ENCODE measurements at places on chromosomes 1 and 21.

DNA sequence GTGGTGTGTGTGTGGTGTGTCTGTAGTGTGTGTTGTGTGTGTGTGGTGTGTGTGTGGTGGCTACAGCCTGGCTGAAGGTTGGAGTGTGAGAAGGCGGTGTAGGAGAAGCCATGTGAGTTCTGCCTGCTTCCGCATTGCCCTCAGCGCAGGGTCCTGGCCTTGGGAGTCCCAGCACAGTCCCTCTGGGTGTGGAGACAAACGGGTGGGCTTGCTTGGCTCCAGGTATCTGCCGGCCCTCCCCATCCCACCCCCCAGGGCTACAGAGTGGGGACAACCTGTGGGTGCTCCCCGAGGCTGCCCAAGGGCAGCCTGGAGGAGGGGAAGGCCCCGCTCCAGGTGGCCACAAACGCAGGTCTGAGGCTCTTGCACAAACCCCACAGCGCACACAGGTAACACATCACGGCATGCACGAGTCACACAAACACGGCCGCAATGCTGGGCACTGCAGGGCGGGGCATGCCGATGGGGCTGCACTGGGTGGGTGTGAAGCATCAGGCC lies 31.7 kb upstream of the ADARB1 start:
- no peak overlapping the region for H3K27ac ChIP-seq
- DNase-seq, result peak; percentile 72
- no peaks in the 10 kb centered on the region for H3K27me3 ChIP-seq
- H3K4me3 ChIP-seq, result no peak overlapping the region

DNA sequence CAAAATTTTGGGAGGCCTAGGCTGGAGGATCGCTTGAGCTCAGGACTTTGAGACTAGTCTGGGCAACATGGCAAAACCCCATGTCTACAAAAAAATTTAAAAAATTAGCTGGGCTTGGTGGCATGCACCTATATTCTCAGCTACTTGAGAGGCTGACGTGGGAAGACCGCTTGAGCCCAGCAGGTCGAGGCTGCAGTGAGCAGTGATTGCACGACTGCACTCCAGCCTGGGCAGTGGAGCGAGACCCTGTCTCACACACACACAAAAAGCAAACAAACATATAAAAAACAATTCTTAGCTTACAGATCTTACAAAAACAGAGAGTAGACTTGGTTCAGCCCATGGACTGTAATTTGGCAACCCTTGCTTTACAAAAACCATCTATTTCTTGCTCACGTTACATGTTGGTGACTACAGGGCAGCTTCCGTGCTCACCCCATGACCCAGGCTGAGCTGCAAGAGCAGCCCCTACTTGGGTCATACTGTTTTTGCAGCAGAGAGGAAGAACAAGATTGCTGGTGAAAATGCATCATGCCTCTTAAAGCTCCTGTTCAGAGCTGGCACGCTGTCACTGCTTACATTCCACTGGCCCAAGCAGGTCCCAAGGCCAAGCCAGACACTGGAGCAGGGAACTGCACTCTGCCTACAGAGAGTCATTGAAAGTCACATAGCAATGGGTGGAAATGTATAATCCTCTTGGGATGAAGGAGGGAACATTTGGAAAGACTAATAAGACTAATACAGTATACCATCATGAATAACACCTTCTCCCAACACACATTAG lies 13.4 kb upstream of the ZBTB8A start:
- no peak overlapping the region for H3K27ac ChIP-seq
- H3K36me3 ChIP-seq, result no peaks in the 10 kb centered on the region
- H3K27me3 ChIP-seq, result no peaks in the 10 kb centered on the region
- H3K4me3 ChIP-seq, result no peak overlapping the region
- no peaks in the 10 kb centered on the region for H3K4me1 ChIP-seq

DNA sequence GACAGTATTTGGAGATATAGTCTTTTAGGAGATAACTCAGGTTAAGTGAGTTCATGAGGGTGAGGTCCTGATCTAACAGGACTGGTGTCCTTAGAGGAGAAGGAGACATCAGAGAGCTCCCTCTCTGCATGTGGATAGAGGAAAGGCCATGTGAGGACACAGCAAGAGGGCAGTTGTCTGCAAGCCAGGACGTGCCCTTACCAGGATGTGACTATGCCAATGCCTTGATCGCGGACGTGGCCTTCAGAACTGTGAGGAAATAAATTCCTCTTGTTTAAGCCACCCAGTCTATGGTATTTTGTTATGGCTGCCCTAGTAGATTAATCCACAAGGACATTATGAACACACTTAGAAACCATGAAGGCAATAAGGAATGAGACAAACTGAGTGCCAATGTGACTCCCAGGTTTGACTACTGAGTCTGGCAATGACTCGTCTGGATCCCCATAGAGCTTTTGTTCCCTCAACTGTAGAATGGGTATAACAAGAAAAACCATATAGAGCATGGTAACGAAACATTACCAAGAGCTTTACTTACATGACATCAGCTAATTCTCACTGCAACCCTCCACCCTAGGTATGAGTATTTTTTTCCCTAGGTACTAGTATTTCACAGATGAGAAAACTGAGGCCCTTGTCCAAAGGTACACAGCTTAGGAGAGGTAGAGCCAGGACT lies 6.5 kb downstream of the URB1 start:
- peaks cover 5% of the 10 kb centered on the region for H3K36me3 ChIP-seq
- peak; percentile 78 for DNase-seq
- peak overlapping the region; percentile 78 for H3K27ac ChIP-seq
- peaks cover 7% of the 10 kb centered on the region for H3K4me1 ChIP-seq
- H3K4me3 ChIP-seq, result no peak overlapping the region
- H3K27me3 ChIP-seq, result no peaks in the 10 kb centered on the region

- no peaks in the 10 kb centered on the region for H3K36me3 ChIP-seq
- no peaks in the 10 kb centered on the region for H3K27me3 ChIP-seq
- no peak overlapping the region for H3K4me3 ChIP-seq
- no peak for DNase-seq
- no peak overlapping the region for H3K27ac ChIP-seq
These were observed 7.4 kb downstream of the DCST2 start for GRCh38 chr1:155026154-155026553.

- DNase-seq, result no peak
- no peak overlapping the region for H3K4me3 ChIP-seq
- H3K4me1 ChIP-seq, result no peaks in the 10 kb centered on the region
- H3K27ac ChIP-seq, result peak overlapping the region; percentile 90
These were observed 28.2 kb upstream of the PPP1R15B start for GRCh38 chr1:204439621-204440375.

- H3K36me3 ChIP-seq, result no peaks in the 10 kb centered on the region
- no peaks in the 10 kb centered on the region for H3K27me3 ChIP-seq
- no peak overlapping the region for H3K27ac ChIP-seq
- DNase-seq, result no peak
- no peak overlapping the region for H3K4me3 ChIP-seq
These were observed 1199.5 kb upstream of the TMPRSS15 start for GRCh38 chr21:19603011-19603593.

GRCh38 chr1:200890818-200891773 lies 3.6 kb upstream of the INAVA start:
- H3K4me1 ChIP-seq, result no peaks in the 10 kb centered on the region
- H3K27ac ChIP-seq, result no peak overlapping the region
- H3K27me3 ChIP-seq, result no peaks in the 10 kb centered on the region
- DNase-seq, result peak; percentile 58

GRCh38 chr21:35828161-35828560 lies 232.2 kb downstream of the SETD4 start:
- H3K27me3 ChIP-seq, result no peaks in the 10 kb centered on the region
- no peak for DNase-seq
- H3K4me3 ChIP-seq, result no peak overlapping the region
- no peaks in the 10 kb centered on the region for H3K36me3 ChIP-seq
- H3K4me1 ChIP-seq, result no peaks in the 10 kb centered on the region

DNA sequence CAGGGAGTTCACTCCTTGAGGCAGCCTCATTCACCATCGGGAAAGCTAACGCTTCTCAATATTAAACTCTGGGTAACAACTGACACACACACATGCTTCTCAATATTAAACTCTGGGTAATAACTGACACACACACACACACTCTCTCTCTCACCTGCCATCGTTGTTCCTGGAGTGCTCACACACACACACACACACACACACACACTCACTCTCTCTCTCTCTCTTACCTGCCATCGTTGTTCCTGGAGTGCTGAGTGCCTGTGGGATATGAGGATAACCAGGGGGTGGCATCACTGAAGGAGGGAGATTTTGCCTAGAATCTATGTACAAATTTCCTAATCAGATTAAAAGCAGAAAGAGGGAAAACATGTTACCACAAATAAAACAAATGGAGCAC lies 17.1 kb upstream of the GUCA2A start:
- no peak overlapping the region for H3K4me3 ChIP-seq
- DNase-seq, result no peak
- H3K27ac ChIP-seq, result no peak overlapping the region

DNA sequence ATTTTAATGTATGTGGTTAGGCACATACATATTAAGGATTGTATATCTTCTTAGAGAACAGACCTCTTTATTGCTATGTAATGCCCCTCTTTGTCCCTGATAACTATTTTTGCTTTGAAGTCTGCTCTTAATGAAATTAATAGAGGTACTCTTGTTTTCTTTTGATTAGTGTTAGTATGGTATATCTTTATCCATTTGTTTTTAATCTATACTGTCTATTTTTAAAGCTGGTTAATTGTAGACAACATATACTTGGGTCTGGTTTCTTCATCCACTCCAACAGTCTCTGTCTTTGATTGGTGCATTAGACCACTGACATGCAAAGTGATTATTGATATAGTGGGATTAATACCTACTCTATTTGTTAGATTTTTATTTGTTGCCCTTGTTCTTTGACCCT lies 36.0 kb downstream of the LEPR start:
- H3K27ac ChIP-seq, result no peak overlapping the region
- no peaks in the 10 kb centered on the region for H3K36me3 ChIP-seq
- no peaks in the 10 kb centered on the region for H3K27me3 ChIP-seq
- no peaks in the 10 kb centered on the region for H3K4me1 ChIP-seq

DNA sequence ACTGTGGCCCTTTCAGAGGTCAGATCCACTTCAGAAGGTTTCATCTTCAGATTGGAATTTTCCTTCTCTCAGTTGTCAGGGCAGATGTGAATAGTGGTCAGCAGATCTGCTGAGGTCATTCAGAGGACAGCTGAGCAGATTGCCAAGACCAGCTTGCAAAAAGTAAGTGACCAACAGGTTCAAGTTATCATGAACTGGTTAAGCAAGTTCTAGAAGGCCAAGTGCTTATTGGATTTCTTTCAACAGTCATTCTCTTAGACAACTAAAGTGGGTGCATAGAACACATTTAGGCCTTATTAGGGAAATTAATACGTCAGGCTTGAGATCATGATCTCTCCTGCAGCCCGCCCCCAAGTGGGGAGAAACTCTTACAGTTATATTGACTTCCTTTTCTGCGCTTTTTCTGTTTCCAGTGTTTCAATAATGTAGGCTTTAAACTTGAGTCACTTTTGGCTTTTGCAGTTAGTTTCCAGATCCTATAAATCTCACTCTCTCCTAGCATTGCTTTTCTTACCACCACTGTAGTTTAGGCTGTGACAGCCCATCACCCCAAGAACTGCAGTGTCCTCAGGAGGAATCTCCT lies 96.4 kb downstream of the C1orf21 start:
- H3K27ac ChIP-seq, result no peak overlapping the region
- H3K36me3 ChIP-seq, result no peaks in the 10 kb centered on the region
- no peaks in the 10 kb centered on the region for H3K27me3 ChIP-seq
- no peaks in the 10 kb centered on the region for H3K4me1 ChIP-seq
- peak; percentile 63 for DNase-seq
- H3K4me3 ChIP-seq, result no peak overlapping the region

DNA sequence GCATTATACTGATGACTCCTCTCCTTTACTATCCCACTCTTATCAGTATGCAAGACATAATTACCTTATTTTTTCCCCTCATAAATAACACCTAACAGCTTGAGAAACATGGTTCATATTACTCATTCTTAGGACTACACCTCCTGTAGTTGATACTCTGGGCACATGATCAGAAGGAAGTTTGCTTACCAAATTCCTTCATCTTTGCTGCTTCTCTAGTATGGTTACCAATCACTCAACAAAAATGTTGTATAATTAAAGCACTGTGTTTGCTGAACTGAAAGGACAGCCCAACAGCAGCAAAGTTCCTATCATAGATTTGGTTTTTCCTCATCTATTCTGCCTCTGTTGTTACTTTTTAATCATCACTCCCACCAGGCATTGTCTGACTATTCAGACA lies 586.3 kb downstream of the LRRIQ3 start:
- no peaks in the 10 kb centered on the region for H3K4me1 ChIP-seq
- H3K4me3 ChIP-seq, result no peak overlapping the region
- no peak for DNase-seq
- no peaks in the 10 kb centered on the region for H3K27me3 ChIP-seq

DNA sequence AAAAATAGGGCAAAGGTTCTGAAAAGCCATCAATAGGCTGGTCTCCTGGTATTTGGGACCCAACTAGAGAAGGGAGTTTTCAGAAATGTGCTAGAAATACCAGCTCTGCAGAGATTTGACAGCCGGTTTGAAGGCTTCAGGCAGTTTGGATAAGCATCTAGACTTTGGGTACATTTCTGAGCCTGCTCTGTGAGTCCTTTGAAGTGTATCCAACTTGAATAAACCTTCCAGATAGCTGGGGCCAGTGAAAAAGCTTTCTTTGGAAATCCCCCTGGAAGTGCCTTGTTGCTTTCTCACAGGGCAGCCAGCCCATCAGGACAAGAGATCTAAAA lies 6.4 kb upstream of the PEF1 start:
- no peak overlapping the region for H3K4me3 ChIP-seq
- peak; percentile 2 for DNase-seq
- H3K36me3 ChIP-seq, result no peaks in the 10 kb centered on the region

GRCh38 chr1:2602311-2602835 lies 15.8 kb downstream of the PRXL2B start:
- H3K4me3 ChIP-seq, result no peak overlapping the region
- no peaks in the 10 kb centered on the region for H3K4me1 ChIP-seq
- no peaks in the 10 kb centered on the region for H3K36me3 ChIP-seq
- H3K27ac ChIP-seq, result no peak overlapping the region
- H3K27me3 ChIP-seq, result no peaks in the 10 kb centered on the region

DNA sequence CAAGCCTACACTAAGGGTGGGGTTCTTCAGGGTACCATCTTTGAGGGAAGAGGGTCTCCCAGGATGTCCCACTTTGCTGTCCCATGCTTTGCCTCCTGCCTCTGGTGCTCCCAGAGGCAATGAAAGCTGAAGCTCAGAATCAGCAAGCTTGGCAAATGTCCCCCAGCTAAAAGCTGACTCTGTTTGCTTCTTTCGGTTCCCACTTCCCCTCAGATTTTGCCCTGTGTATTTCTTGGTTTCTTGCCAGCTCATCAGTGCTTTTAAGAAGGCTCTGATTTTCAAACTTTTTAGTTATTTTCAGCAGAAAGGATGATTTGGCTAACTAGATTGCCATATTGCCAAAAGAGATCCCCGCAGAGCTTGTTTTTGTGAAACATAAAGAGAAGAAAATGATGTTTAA lies 33.1 kb upstream of the COG2 start:
- no peaks in the 10 kb centered on the region for H3K36me3 ChIP-seq
- no peaks in the 10 kb centered on the region for H3K4me1 ChIP-seq
- no peak for DNase-seq
- no peak overlapping the region for H3K27ac ChIP-seq

DNA sequence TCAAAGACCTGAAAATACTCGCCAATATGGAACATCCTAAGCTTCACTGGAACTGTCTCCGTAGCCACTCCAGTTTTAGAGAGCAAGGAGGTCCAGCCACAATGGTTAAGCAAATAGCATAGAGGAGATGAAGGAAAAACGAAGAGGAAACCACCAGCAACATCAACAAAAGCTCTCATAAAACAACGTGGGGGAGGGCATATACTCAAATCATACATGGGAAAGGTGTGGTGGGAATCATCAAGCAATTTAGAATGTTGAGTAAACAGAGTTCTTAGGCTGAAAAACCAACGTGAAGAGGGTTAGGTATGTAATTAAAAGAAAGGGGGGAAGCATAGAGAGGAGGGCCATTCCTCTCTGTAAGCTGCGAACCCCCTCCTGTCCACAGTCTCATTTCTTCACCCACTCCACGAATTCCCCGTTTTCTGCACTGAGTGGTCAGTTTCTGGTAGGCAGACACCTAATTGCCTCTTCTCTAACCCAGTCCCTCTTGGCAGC lies 1.0 kb downstream of the TMEM59 start:
- peak overlapping the region; percentile 99 for H3K27ac ChIP-seq
- H3K27me3 ChIP-seq, result no peaks in the 10 kb centered on the region
- no peak for DNase-seq

Measured in aorta (tissue), 5 donors.